CD4-positive, alpha-beta T cell treated with Interferon alpha-2 for 1 hour (primary cell): ENCODE measurements at places on chromosomes 1 and 21.
A peak's percentile ranks its signal among the peaks of the same experiment; 100 is the strongest.

GRCh38 chr1:232096751-232097150 is 470.2 kb downstream of the DISC1 start:
- no peak for DNase-seq

DNA sequence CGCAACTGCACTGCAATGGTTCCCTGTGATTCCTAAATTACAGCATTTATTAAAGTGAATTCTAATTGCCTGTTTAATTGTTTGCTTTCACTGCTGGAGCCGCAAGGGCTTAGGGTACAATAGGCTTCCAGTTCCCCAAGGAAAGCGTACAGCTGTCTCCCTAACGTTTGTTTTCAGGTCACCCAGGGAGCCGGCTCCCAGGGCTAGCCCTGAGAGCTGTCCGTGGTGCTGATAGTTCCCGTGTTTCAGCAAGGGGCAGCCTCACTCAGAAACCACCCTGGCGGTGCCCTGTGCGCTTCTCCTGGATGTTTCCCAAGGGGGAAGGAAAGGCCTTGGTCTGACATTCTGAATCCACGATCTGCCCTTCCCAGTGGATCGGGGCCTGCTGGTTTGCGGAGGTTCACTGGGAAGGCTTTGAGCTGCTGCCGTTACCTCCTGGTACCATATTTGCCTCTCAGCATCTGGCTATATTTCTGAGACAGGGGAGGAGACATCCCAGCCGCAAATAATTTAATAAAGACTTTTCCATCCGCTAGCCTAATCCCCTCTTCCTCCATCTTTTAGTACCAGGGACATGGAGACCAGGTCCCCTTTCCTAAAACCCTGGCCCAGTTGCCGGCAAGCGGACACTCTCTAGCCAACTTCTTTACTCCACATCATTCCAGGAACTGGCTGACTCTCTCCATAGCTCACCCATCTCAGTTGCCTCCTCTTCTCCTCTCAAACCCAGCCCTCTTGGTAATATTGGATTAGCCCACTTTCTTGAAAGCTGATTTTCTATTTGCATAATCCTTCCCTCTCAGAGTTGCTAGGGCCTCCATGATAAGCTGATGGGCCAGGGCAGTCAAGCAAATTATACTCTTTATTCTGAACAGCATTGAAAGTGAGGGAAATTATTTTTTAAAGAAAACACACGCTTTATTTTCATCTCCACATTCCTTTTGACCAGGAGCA is 149.0 kb downstream of the IGSF21 start:
- no peak for DNase-seq

GRCh38 chr1:94440088-94440487 is 21.9 kb downstream of the ABCD3 start:
- no peak for DNase-seq

GRCh38 chr1:85484716-85485115 is 19.8 kb upstream of the DDAH1 start:
- no peak for DNase-seq

DNA sequence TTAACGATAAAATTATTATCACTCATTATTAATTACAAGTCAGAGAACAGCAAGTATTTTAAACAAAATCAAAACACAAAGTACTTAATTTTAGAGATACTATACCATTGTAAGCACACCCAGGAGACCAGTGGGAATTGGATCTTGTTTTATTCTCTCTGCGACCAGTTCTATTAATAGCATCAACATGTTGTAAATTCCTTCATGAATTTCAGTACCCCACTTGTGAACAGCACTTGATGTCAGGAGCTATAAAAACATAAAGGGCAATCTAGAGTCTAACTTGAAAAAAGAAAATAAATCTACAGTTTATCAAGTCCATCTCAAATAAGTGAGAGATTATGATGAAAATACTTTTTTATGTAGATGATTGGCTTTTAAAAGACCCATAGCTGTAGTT is 42.9 kb downstream of the USP24 start:
- DNase-seq, result no peak

- no peak for DNase-seq
Observed at GRCh38 chr1:214337015-214337414, 56.1 kb downstream of the SMYD2 start.

GRCh38 chr1:92538048-92538412 is 51.3 kb upstream of the GFI1 start:
- DNase-seq, result peak; percentile 74
